Astrocyte (in vitro differentiated cells and primary cell): ENCODE measurements at places on chromosomes 12 and 14. TPM values are rescaled to one million over a fixed set of nuclear protein-coding genes. Genes with fewer than 3 reads are reported as not detected.

Gene B4GALNT1
- total RNA-seq = 2.5 and 2.6 TPM in 2 replicates

Gene PRKD1
- 5.9 and 6.7 TPM in 2 replicates for total RNA-seq

Gene C12orf54
- total RNA-seq = 1.2 and 1.8 TPM in 2 replicates

DNA sequence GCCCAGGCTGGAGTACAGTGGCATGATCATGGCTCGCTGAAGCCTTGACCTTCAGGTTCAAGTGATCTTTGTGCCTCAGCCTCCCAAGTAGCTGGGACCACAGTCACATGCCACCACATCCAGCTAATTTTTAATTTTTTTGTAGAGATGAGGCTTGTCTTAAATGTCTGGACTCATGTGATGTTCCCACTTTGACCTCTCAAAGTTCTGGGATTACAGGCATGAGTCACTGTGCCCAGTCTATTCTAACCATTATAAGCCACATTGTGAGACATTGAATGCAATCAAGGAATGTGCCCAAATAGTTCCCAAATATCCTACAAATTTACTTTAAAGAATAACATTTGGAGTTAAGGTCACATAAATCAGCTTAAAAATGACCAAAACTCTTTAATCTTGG is 130.7 kb upstream of the ARID2 start:
- H3K27ac ChIP-seq = no peak overlapping the region
- no peak for DNase-seq
- no peak overlapping the region for H3K4me3 ChIP-seq
- H3K27me3 ChIP-seq = no peaks in the 10 kb centered on the region
- H3K36me3 ChIP-seq = no peaks in the 10 kb centered on the region
- H3K4me1 ChIP-seq = no peaks in the 10 kb centered on the region

DNA sequence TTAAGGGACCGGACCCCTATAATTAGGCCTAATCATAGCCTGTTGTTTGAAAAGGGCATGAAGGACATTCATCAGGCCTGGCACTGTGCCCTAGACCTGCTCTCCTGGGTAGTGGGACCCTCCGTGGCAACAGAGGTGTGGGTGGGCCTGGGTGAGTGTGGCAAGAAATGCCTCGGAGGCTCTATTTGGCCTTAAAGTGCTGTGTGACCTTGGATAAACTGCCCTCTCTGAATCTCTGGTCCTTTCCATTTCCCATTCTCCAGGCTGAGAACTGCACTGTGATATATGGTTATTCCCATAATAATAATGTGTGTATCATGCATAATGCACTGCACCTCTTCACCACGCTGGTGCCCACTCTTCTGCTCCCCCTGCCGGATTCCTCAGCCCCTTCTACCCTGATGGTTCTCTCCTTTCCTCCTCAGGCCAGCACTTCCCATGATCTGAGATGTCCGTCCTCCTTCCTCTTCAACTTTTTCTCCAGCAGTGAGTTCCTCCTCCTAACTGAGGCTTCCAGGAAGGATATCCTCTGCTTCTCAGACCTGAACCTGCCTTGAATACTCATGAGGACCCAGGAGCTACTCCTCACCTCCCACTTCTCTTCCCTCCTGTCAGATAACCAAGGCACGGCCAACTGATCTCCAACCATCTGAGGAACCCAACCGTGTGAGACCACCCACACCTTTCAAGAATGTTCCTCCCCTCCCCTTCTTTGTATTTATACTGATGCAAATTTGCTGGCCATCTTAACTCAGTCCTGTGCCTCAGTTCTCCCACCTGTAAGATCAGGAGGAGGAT is 111.0 kb upstream of the PZP start:
- no peaks in the 10 kb centered on the region for H3K27me3 ChIP-seq
- H3K4me1 ChIP-seq = no peaks in the 10 kb centered on the region
- H3K4me3 ChIP-seq = no peak overlapping the region
- H3K36me3 ChIP-seq = no peaks in the 10 kb centered on the region
- H3K27ac ChIP-seq = no peak overlapping the region

- H3K36me3 ChIP-seq = no peaks in the 10 kb centered on the region
- no peaks in the 10 kb centered on the region for H3K27me3 ChIP-seq
Observed at GRCh38 chr12:131677699-131678098, 33.2 kb upstream of the SFSWAP start.

DNA sequence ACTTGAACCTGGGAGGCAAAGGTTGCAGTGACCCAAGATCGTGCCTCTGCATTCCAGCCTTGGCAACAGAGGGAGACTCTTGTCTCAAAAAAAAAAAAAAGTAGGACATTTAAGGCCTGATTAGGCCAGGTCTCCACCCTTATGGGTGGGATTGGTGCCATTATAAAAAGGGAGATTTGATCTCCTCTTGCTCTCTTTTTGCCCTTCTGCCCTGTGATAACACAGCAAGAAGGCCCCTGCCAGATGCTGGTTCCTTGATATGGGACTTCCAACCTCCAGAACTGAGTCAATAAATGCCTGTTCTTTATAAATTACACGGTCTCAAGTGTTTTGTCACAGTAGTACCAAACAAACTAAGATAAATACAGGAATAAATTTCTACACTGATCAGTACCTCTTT is 81.0 kb downstream of the C2CD5 start:
- no peak overlapping the region for H3K4me3 ChIP-seq
- no peak for DNase-seq
- H3K36me3 ChIP-seq = no peaks in the 10 kb centered on the region
- no peaks in the 10 kb centered on the region for H3K4me1 ChIP-seq

- no peak for DNase-seq
- H3K27me3 ChIP-seq = peaks cover 27% of the 10 kb centered on the region
- no peaks in the 10 kb centered on the region for H3K36me3 ChIP-seq
- no peak overlapping the region for H3K4me3 ChIP-seq
Observed at GRCh38 chr14:65826946-65827345, 414.4 kb downstream of the FUT8 start.

- H3K27me3 ChIP-seq = no peaks in the 10 kb centered on the region
- DNase-seq = peak; percentile 90
- H3K4me3 ChIP-seq = no peak overlapping the region
Observed at GRCh38 chr14:88630565-88630964, 67.7 kb downstream of the ZC3H14 start.

DNA sequence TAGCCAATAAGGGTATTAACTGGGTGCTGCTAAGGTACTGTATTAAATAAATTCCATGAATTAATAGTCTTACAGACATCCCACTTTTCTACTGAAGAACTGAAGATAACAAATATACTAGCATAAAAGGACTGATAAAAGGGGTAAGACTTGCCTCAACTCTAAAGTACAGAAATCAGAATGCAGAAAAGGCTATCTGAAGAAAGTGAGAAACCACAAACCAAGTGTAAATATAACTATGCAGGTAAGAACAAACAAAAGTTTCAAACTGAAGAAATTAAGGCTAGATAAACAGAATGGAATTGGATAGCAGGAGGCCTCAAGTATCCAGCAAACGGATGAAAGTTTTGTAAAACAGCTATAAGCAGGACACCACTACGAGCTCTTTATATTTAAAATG is 29.5 kb downstream of the YAF2 start:
- no peak for DNase-seq
- no peaks in the 10 kb centered on the region for H3K4me1 ChIP-seq
- no peak overlapping the region for H3K27ac ChIP-seq
- H3K27me3 ChIP-seq = no peaks in the 10 kb centered on the region
- no peak overlapping the region for H3K4me3 ChIP-seq

DNA sequence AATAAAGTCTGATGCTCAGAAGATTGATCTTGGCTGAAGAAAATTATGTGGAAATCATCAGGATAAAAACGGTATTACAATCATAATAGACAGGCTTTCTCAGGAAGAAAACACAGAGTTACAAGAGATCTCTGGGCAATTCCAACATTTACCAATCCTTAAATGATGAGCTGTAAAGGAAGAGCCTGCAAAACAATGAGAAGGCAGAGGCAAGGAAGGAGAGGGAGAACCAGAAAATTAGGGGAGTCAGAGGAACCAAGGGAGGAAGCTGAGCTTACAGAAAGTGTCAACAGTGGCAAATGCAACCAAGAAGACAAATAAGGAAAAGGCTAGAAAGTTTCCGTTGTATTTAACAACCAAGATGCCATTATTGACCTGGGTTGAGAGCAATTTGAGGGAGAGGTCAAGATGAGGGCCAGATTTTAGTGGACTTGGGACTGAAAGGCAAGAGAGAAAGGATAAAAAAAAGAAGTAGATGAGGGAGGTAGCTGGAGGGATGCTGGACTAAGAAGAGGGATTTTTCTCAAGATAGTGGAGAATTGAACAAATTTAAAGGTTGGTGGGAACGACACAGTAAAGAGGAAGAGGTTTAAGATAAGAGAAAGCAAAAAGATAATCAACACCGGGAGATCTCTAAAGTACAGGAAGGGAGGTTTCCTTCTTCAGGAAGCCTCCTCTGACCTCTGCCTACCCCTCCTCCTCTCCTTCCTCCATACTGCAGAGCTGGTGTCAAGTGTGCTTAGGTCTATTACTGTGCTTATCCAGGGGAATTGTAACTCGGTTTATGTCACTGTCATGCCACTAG is 116.9 kb downstream of the DUSP6 start:
- no peaks in the 10 kb centered on the region for H3K4me1 ChIP-seq
- no peak overlapping the region for H3K27ac ChIP-seq
- no peak for DNase-seq
- H3K27me3 ChIP-seq = no peaks in the 10 kb centered on the region
- H3K4me3 ChIP-seq = no peak overlapping the region

GRCh38 chr14:77495334-77495733 is 3.3 kb downstream of the ISM2 start:
- H3K4me3 ChIP-seq = no peak overlapping the region
- H3K36me3 ChIP-seq = no peaks in the 10 kb centered on the region
- no peak for DNase-seq
- peaks cover 7% of the 10 kb centered on the region for H3K4me1 ChIP-seq
- peaks cover 17% of the 10 kb centered on the region for H3K27me3 ChIP-seq
